ENCODE measurements at places on chromosomes 12 and 14. TPM values are rescaled to one million over a fixed set of nuclear protein-coding genes. Genes with fewer than 3 reads are reported as not detected.
A peak's percentile ranks its signal among the peaks of the same experiment; 100 is the strongest.

Gene TAS2R8
- 0.20 TPM for total RNA-seq

DNA sequence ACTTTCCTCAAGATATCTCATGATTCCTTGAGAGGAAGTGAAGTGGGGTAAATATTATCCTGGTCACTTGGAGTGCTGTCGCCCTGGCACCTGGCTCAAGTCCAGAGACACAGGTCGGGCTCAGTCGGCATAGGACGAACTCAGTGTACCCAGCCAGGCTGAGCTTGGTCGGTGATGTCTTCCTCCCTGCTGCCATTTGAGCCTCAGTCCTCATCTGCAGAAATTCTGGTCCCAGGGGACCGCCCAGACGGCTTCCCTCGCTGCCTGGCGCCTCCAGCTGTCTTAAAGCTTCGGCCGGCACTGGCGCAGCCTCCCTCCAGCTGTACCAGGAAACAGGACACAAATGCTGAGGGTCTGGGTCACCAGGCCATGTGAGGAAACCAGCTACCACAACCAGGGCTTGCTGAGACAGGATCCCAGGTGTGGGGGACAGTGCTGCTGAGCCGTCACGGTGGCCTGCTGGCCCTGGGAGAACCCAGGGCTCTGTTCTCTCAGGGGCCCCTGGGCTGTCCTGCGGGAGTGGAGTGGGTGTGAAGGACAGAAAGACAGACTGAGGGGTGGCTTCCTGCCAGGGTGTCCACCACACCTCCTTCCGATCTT, 5.0 kb upstream of the KLC1 start:
- DNase-seq, result no peak

Gene GLIPR1L1
- not detected for total RNA-seq

- DNase-seq, result no peak
These were observed 46.0 kb upstream of the KTN1 start for GRCh38 chr14:55533960-55534359.

Gene FOXG1
- total RNA-seq, result not detected

GRCh38 chr14:51290132-51290531, 50.1 kb downstream of the TMX1 start:
- DNase-seq, result no peak

DNA sequence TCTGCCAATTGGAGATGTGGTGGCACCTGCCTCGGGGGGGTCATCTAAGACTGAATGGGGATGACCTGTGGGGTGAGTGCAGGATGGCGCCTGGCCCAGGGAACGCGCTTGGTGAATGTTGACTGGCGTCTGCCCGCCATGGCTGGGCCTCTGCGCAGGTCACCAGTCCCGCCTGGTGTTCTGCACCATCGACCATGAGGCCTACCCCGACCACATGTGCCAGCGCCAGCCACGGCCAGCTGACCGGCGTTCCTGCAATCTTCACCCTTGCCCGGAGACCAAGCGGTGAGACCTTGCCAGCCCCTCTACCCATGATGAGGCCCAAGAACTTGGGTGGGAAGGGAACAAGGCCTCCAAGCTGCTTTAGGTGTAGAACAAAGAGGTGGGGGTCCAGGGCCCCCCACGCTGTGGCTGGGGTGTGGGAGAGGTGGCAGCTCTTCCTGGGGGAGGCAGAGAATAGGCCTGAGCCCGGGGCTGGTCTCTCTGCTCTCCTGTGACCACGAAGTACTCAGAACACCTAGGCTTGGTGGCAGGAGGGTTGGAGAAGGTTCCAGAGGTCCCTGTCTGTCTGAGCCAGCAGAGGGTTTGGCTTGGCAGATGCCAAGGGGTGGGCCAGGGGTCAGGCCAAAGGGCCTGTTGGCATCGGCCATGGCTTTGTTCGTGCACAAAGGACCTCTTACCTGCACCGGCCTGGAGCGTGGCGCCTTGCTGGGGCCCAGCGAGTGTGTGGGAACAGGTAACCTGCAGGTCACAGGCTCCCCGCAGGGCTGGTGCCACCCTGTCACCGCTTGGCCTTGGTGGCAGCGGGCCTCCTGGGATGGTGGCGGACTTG, 15.4 kb downstream of the PAPLN start:
- DNase-seq, result no peak

Gene MSI1
- not detected for total RNA-seq

Gene LGR5
- total RNA-seq, result not detected

DNA sequence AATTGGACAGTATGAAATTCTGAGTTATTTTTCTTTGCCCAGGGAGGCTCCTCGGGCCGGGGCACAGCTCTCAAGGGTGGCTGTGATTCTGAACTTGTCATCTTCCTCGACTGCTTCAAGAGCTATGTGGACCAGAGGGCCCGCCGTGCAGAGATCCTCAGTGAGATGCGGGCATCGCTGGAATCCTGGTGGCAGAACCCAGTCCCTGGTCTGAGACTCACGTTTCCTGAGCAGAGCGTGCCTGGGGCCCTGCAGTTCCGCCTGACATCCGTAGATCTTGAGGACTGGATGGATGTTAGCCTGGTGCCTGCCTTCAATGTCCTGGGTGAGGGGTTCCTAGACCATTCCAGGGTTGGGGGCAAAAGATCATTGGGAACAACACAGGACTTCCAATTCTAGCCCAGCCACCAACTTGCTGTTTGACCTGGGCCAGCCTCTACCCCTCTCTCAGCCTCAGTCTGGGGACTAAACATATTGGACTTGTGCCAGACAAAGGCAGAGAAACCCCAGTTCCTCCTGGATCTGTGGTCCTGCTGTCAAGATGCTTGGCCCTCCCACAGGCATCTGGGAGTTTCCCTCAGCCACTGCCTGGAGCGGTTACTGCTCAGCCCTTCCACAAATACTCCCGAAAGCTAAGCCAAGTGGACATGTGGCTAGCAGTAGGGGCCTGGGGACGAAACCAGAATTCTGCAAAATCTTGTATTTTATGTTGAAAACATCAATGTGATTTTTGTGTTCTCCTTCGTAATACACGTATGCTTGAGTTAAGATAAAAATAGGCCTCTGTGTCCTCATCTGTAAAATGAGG, 3.5 kb downstream of the OAS3 start:
- DNase-seq, result peak; percentile 4

DNA sequence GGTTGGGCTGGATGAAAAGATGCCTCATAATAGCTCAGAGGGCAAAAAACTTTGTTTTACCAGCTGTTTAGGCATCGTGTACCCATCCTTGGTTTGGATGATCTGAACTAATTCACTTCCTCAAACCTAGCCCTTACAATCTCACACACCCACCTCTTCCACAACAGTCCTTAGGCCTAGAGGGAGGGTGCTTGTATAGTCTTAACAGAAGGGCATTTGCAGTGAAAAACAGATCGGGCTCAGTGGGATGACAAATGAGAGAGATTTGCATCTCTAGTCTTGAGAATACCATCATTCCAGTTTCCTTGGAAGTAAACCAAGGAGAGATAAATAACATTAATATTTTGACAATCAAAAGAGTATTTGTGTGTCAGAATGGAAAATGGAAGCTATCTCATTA, 11.0 kb downstream of the SLCO1A2 start:
- DNase-seq, result no peak

Gene TESPA1
- total RNA-seq, result under 0.01 TPM

GRCh38 chr14:104343690-104344640, 205.6 kb downstream of the KIF26A start:
- no peak for DNase-seq

GRCh38 chr12:6376870-6377666, 1.7 kb upstream of the SCNN1A start:
- no peak for DNase-seq

Gene AVPR1A
- total RNA-seq, result not detected

DNA sequence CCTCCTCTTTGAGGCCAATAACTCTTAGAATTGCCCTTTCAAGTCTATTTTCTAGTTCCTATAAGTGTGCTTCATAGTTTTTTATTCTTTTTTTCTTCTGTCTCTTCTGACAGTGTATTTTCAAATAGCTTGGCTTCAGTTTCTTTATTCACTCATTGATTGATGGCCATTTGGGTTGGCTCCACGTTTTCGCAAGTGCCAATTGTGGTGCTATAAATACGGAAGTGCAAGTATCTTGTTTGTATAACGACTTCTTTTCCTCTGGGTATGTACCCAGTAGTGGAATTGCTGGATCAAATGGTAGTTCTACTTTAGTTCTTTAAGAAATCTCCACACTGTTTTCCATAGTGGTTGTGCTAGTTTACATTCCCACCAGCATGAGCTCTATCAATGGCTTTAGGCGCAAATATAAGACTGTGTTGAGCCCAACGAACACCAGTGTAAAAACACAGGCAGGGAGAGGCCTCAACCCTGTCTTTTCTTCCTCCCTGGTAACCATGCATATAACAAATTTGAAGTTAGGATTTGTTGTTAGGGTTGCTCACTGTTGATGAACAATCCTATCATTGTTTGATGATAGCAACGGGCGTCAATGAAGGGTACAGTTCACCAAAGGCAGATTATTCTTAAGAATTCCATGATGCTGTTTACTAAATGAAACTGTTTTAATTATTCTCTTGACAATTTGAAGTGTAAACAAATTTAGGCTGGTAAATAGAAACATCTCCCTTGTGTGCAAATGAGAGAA, 13.3 kb upstream of the LMNTD1 start:
- no peak for DNase-seq

Gene ADCY6
- total RNA-seq, result 10.3 TPM

Gene LBHD2
- not detected for total RNA-seq

DNA sequence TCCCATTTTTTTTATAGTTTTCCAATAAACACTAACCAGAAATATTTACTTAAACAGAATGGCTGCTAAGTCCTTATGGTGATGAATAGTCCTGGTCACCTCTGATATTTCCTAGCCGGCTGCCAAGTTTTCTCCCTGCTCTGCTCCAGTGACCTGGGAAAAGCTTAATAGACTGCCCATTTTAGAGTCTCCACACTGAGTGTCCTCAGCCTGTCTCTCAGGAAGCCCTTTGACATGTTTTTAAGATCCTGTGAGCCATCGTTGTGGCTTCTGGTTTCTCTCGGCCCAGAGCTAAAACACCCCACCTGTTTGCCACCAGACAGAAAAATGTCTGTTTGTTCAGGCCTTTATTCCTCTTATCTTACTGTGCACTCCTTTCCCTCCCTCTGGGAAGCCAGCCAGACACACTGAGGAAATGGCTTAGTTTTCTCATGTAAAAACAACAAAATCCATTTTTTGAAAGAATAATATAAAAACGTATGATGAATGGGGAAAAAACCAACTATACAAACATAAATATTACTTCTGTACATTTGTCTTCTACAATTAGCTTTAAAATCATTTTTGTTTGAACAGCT, 25.4 kb upstream of the ALDH2 start:
- DNase-seq, result no peak

GRCh38 chr12:7907009-7907408, 29.0 kb downstream of the SLC2A3 start:
- peak; percentile 58 for DNase-seq

DNA sequence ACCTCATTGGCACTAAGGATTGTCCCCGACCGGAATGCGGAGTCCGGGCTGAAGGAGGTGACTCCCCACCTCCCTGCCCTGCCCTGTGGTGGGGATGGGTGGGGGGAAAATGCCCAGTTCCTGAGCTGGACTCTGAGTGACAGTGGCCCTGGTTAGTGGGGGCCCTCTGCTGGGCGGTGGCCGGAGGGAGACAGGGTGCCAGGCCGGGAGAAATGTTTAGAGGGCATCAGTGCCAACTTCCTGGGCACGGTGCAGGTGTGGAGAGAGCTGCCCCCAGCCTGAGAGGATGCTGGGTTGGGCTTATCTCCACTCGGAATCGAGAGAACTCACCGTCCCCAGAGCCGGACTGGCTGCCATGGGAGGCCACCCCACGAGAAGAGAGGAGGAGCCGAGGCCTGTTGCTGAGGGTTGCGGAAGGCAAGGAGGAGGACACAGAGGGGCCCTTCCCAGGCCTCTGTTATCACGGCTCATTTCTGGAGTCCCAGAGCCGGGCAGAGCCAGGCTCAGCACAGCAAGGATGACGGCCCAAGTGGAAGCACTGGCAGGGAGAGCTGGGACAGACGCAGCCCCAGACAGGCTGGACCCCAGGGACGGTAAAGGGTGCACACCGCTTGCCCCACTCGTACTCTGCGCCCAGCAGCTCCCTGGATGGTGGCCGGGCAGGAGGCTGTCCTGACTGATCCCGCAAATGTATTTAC, 156.7 kb downstream of the KIF26A start:
- no peak for DNase-seq

Gene TMEM229B
- 3.7 TPM for total RNA-seq

DNA sequence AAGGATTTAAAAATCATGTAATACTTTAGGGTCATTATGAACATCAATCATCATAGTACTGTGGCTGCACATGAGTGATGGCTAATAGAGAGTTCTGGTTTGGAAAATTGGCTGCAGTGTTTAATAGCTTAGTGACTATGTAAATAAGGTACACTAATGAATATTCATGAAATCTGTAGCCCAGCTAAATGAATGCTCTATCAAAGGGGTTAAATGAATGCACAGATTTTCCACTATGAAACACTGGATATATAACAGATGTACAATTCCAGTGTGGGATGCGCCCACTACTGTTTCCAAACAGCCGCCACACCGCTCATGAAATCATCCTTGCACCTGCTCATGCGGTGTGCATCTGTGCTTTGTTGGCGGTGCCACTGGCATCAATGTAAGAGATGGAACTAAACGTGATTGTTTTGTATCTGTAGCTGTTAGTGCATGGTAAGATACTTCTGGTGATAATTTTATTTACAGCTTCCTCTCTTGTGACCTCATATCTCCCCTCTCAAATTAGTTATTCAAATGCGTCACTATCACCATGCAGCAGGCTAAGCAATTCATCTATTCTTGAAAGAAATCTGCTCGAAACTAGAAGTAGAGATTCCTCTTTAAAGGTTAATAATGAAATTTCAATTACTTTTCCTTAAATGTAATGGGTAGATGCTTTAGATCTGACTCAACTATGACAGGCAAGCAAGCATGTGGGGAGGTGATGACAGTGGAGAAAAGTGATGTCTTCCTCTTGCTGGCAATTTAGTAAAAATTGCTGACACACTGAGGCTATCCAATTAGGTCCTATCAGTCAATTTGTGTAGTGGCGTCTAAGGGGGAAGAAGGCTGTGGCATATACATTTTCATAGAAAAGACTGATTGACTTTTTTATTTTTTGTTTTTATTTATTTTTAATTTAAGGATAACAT, 433.6 kb downstream of the AEBP2 start:
- no peak for DNase-seq

Gene MYO1A
- not detected for total RNA-seq

GRCh38 chr12:131420867-131421447, 289.9 kb upstream of the SFSWAP start:
- no peak for DNase-seq

Gene LRRC10
- total RNA-seq, result not detected

Measured in RPMI7951 (cell line).